ENCODE measurements at places on chromosomes 13 and 19.

DNA sequence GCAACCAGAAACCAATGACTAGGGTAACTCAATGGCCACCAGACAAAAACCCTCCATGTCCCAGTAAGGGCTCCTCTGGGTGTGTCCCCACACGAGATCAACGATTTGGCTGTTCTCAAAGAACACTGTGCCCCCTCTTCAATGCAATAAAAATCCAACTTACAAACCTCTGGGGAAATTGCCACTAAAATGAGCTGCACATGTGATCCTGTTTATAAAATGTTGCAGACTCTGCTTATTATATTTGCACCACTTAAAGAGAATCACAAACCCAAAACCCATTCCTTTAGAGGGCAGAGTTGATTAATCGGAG lies 80.5 kb downstream of the STK24 start:
- no peak for DNase-seq

DNA sequence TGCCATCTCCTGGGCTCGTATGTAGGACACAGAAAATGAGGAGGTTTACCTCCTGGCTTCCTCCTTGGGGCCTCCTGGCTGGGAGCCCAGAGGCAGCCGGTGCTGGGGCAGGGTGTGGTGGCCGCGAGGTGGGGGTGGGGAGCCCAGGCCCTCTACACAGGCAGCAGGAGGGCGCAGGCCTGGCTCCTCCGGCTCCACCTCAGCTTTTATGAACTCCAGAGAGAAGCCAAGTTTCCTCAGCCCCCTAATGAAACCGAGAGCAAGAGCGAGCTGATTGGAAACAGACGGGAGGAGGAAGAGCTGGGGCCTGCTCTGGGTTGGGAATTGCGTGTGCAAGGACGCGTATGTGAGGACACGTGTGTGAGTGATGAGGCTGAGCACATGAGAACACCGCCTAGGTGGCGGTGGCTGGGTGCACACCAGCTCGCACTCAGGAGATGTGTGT lies 23.1 kb downstream of the LYL1 start:
- no peak for DNase-seq

DNA sequence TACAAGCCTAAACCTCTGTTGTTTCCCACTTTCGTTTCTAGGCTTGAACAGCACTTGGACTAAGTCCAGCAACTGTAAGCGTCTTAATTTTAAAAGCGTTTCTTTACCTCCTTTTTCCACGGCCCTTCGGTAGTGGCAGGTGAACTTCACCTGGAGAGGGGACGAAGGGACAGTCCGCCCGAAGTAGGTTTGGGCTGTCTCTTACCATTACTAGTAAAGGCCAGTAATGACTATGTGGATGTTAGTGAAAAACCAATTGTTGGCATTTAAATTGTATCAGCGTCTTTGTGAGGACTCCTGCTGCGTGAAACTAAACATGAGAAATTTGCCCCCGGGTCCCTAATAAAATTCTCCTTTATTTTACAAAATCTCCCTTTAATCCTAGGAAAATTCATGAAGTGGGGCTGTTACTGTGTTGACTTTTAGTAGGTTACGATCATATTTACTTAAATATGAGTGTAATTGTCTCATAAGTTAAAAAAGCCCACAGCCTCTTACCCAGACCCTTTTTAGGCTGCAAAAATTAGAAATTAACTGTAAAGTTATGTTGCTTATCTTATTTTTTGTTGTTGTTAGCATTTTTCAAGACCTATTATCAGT lies 983 bp downstream of the ITM2B start:
- no peak for DNase-seq

- no peak for DNase-seq
Measured at GRCh38 chr19:8023371-8023770, 17.9 kb upstream of the ELAVL1 start.

DNA sequence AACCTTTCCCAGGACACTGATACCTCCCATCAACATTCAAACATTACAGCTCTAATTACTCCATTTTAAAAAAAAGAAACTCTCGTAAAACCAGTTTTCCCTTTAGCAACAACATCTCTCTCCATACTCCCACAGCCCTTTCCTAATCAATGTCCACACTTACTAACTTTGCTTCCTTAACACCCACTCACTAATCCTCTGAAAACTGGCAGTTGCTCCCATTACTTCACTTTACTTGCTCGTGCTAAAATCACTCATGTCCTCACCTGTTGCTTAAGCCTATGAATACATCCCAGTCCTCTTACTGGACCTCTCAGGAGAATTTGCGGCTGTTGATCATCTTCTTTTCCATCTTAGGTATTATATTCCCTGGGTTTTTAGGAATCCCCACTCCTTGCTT lies 44.8 kb downstream of the RBM26 start:
- DNase-seq: no peak

- DNase-seq: no peak
Measured at GRCh38 chr19:1646149-1646548, 6.3 kb downstream of the TCF3 start.

DNA sequence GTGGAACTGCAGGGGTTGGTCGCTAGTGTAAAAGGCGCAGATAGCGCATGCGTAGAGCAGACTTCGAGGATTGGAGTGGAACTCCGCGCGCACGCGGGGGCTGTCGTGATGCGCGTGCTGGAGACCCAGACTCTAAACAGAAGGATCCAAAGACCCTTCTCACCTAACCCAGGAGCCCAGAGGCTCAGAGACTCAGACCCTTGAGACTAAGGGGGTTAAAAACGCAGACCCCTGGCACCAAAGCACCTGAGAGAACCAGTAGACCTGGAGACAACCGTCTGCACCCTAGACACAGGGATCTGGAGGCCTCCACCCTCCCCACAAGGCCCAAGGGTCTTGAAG lies 567 bp upstream of the CTU1 start:
- no peak for DNase-seq

DNA sequence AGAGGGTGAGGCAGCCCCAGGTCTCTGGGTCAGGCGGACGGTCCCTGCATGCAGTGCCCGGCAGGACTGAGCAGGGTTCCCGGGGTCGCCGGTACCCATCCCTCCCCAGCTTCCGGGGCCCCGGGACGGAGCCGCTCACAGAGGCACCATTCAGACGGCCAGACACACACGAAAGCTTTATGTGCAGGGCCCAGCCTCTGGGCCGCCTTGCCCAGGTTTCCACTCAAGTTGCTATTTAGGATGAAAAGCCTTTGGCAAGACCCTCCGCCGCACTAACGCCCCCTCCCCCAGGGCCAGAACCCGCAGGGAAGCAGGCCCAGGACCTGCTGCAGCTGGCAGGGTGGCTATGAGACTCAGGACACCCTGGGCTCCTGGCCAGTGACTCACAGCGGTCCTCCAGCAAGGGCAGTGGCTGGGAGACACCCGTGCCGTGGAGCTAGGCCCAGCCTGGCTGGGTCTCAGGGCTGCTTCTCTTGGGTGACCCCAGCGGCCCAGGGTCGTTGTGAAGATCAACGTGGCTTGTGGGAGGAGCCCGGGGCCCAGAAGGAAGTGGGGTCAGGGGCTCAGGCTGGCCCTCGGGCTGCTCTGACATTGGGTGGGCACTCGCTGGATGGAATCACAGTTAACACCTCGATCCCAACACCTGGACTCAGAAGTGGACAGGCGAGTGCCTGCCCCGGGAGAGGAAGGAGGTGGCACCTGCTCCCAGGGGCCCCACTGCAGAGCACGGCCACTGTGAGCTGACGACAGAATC lies 4.8 kb downstream of the C19orf25 start:
- no peak for DNase-seq

Data from activated T-cell treated with anti-CD3 and anti-CD28 coated beads, Interleukin-2, amount 50 U/mL, for 1 hour (primary cell).